ENCODE measurements at places on chromosomes 6 and 20. TPM values are rescaled to one million over a fixed set of nuclear protein-coding genes. Genes with fewer than 3 reads are reported as not detected.

GRCh38 chr6:28125401-28125800 is 992 bp downstream of the ZSCAN16 start:
- no peak for DNase-seq

DNA sequence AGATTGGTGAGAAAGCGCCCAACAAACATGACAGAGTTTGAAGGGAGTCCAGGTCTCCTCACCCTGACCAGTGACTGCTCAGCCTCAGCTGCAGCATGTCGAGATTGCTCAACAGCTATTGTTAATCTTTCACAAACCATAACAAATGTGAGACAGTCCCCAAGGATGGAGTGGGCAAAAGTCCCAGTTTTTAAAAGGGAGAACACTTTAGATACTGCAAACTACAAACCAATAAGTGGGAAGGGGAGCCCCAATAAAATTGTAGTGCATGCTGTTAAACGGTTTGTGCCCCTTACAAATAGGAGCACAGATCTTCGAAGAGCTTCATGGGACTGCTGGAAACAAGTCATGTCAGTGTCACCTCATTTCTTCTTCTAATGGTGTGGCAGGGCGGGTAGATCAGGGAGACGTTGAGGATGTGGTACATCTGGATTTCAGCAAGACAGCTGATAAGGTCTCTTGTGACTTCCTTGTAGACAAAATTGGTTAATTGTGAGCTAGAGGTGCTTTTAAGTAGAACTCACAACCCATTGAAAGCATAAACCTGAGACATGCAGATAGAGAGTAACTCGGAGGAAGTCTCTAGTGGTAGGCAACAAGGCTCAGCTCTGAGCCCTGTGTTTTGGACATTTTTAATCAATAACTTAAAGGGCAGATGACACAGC is 134.0 kb upstream of the ARMC2 start:
- no peak for DNase-seq

GRCh38 chr6:154371281-154371680 is 14.7 kb upstream of the IPCEF1 start:
- no peak for DNase-seq

- DNase-seq, result no peak
Observed at GRCh38 chr6:63121166-63121565, 90.1 kb upstream of the FKBP1C start.

GRCh38 chr6:87793315-87793714 is 91.3 kb upstream of the AKIRIN2 start:
- no peak for DNase-seq

DNA sequence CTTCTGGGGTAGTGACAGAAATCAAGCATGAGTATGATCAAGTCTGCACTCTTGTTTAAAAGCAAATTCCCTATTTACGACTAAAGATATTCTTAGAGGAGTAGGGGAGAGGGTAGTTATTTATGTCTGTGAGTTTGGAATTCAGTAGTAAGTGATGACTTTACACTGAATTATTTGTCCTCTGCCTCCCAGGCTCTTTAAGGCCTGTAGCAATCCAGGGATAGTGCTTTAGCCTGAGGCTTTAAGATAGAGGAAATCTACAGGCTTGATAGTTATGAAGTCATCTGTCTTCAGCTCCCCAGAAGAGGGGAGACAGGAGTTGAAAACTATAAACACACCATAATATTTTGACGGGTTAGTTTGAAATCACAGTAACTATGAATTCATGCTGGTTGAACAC is 664.5 kb downstream of the EPM2A start:
- peak; percentile 61 for DNase-seq

DNA sequence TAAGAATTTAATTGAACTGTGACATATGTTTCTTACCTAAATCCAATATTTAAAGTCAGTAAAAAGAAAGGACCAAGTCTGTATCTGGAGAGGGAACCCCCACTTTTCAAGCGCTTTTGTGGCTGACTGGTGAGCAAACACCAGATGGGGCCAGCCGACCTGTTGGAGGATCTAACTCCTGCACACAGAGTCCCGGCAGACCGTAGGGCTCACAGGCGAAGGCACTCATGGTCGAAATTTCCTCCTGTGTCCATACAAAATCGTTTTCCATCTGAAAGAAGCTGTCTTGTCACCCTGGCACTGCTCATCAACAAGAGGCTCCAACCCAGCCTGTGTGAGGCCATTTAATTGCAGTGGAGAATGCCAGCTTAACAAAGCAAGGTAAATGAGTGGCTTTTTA is 94.0 kb downstream of the SCML4 start:
- no peak for DNase-seq

GRCh38 chr6:146886587-146887446 is 288.0 kb downstream of the ADGB start:
- no peak for DNase-seq

DNA sequence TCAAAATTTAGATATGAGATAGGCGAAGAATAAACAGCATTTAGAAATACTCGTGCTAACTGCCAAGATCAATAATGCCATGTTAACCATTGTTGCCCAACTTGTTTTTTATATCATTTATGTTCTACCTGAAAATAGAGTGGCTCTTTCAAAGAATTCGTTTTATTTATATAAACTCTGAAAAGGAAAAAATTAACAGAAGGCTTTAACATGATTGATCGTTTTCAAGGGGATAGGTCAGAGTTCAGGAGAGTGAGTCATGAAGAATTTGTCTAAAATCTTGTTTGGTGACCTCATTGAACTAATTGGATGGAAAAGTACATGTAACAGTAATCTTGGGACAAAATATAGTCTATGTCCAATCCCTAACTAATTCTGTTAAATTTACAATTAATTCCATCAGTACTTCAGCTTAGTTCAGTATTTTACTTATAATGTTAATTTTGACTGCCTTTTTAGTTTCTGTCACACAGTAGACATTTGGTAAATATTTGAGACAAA is 11.1 kb upstream of the ELOVL2 start:
- no peak for DNase-seq

DNA sequence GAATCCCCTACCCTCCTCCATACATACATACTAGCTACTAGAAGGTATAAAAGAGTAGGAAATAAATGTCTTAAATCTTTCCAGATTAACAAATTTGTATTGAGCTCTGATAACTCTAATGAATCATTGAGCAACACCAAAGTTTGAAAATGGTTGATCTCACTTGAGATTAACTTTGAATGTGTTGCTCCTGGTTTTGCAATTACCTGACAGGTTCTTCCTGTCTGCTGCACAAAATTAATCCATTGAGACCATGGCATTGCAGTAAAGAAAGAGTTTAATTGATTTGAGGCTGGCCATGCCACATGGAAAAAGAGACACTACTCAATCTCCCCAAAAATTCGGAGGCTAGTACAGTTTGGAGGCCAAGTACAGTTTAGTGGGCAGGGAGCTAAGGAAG is 21.3 kb upstream of the EZR start:
- no peak for DNase-seq

DNA sequence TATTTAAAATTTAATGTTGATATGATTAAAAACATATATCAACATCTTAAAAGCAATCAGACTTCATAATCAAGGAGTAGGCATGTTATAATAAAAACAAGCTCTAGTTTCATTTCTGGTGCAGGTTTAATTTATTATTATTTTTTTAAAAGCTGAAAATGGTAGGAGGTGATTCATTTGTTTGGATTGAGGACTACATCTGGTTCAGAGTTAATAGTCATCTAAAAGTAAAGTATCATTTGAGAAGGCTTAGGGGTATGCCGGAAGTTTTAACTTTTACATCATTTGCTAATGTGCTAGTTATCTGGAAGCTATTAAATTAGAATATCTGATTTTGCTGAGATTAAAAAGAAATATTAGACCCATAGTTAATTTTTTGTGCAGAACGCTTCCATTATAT is 169.5 kb upstream of the LAMA2 start:
- no peak for DNase-seq

DNA sequence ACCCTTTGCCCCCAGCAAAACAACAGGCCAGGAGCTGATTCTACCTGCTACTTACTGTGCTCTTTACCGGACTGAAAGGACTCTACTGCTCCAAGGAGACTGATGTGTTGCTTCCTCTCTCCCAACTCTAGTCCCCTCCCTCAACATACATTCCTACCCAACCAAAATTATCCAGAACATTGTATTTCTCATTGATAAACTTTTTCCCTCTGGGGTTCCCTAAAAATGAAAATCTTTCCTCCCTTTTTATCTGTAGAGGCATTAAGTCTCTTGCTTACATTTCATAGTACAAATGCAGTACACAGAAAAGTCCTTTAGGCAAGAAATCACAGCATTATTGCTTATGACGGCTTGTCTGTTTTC is 940 bp upstream of the HS3ST5 start:
- no peak for DNase-seq

GRCh38 chr6:70163795-70164194 is 139.1 kb downstream of the COL9A1 start:
- no peak for DNase-seq

GRCh38 chr6:1971612-1972011 is 273.8 kb downstream of the GMDS start:
- DNase-seq, result no peak

DNA sequence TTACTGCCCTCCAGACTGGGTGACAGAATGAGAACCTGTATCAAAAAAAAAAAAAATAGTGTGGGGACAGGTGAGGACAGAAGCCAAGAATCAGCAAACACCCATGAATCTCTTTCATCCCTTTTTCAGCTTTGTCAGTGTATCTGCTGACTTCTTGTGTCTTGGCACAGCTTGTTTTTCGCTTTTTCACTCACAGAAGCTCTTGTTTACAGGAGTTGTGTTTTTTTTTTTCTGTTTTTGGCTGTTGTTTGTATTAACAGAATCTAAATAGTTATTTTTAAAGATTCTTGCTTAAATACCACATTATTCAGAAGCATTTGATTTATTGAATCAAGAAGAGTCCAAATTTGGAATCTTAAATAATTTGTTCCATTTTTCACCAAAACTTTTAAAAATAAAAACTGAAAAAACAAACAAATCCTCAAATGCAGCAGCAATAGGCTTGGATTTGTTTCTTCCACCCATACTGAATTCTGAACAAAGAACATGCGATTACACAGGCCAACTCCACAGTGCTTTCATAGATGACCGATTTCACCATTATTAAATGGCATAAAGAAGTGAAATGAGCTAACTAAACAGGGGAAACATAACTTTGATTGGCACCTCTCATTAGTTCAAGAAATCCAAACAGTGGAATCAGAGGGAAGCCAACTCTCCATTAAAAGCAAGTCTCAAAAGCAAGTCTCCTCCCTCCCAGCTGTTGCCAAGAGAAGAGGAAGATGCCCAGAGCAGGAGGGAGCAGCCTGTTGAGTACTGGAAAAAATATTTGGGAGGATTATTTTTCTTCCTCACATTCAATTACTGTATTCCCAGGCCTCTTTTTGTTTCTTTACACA is 27.2 kb upstream of the GPR63 start:
- no peak for DNase-seq

DNA sequence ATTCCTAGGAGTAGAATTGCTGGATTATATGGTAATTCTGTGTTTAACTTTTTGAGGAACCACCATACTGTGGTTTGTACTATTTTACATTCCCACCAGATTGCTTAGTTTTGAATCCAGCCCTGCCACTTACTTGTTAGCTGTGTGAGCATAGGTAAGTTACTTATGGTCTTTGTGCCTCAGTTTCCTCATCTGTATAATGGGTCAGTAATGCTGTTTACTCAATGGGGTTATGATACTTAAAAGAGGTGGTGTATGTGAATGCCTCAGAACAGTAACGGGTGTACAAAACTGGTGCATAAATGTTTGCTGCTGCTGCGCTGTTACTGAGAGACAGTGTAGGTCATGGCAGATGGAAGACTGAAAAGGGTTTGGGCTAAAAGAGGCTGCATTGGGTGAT is 239.3 kb downstream of the NRN1 start:
- no peak for DNase-seq

DNA sequence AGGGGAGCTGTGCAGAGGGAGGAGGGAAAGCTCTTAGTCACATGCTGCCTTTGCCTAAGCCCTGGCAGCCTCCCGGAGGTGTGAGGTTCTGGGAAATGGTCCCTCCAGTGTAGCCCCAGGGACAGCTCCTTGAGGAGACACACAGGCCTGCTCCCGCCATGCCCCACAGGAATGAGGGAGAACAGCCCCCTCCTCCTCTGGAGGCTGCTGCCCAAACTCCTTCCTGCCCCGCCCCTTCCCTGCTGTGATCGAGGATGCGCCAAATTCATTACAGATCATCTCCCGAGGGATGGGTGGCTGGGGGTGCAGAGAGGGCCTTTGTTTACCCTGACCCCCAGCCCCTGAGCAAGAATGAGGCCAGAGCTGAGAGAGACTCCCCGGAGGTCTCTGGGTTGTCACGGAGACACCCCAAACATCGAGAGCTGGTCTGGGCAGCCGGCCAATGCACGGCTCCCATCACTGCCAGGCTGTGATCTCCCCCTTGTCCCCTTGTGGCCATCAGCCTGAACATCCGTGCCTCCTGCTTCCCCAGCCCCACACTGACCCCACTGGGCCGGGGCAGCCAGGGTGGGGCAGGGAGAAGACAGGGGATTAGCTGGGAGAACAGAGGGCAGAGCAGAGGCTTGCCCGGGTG is 8.4 kb downstream of the CYP21A2 start:
- DNase-seq, result no peak

DNA sequence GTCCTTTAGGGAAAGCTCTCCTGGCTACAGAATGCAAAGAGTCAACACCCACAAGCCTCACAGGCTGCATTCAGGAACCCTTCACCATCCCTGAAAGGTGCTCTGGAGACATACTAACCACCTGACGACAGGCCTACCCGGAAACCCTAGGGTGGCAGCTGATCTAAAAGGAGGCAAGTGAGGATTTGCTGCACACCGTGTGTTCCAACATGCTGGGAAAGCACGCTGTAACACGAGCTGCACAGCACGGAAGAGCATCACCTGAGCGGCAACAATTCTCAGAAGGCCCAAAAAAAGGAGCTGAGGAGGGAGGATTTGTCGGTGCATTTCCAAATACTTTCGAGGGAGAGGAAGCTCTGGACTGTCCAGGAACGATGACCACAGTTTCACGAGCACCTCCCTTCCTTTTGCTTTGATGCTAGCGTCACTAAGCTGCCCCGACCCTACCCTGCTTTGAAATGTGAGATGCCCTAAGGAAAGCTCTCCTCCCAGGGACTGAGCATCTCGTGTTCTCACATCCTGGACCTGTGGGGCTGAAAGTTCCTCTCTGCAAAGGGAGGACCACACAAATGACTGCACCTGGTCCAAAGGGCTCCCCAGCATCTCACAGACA is 87.0 kb downstream of the PPP1R3G start:
- no peak for DNase-seq

Gene SLC32A1
- total RNA-seq, result not detected

Gene SRMS
- total RNA-seq, result not detected

Gene ARMH2
- not detected for total RNA-seq

Gene OR2H2
- not detected for total RNA-seq

Gene LHFPL5
- total RNA-seq, result not detected

Gene BTN3A1
- 26.2 TPM for total RNA-seq

Gene C20orf141
- not detected for total RNA-seq

Gene CLVS2
- total RNA-seq, result not detected

Gene BMP6
- 1.7 TPM for total RNA-seq

Gene FAM83C
- total RNA-seq, result not detected

Gene TCFL5
- total RNA-seq, result 6.3 TPM

Gene TCF15
- total RNA-seq, result not detected

Gene BPIFB2
- total RNA-seq, result not detected

All from SJSA1 (cell line).